Posterior vena cava (tissue), 2 donors: ENCODE measurements at places on chromosomes 12 and 14. TPM values are rescaled to one million over a fixed set of nuclear protein-coding genes. Genes with fewer than 3 reads are reported as not detected.

The AREL1 gene
- total RNA-seq: 22.1 TPM

The MIP gene
- not detected for total RNA-seq

The TAS2R42 gene
- not detected for total RNA-seq

The KRT74 gene
- not detected for total RNA-seq

The OTOGL gene
- 0.24 TPM for total RNA-seq

The HAL gene
- total RNA-seq: 0.29 TPM

The SCAF11 gene
- 114 TPM for total RNA-seq

The OR6C3 gene
- not detected for total RNA-seq

The RFX4 gene
- not detected for total RNA-seq

The CISTR gene
- total RNA-seq: not detected
